ENCODE measurements at places on chromosomes 7 and 10. TPM values are rescaled to one million over a fixed set of nuclear protein-coding genes. Genes with fewer than 3 reads are reported as not detected.
A peak's percentile ranks its signal among the peaks of the same experiment; 100 is the strongest.

DNA sequence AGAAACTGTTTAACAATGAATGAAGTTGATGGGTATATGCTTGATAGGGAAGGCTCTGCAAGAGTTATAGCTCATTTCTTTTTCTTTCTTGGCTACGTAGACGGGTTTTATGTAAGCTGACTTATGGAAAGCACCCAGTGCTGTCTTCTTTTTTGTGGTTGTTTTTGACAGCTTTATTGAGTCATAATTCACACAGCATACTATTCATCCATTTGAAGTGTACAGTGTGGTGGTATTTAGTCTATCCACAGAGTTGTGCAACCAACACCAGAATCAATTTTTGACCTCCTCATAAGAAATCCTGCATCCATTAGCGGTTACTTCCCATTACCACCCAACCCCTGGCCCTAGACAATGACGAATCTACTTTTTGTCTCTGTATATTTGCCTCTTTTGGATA is 240.6 kb upstream of the KIAA1217 start:
- DNase-seq, result peak; percentile 2

DNA sequence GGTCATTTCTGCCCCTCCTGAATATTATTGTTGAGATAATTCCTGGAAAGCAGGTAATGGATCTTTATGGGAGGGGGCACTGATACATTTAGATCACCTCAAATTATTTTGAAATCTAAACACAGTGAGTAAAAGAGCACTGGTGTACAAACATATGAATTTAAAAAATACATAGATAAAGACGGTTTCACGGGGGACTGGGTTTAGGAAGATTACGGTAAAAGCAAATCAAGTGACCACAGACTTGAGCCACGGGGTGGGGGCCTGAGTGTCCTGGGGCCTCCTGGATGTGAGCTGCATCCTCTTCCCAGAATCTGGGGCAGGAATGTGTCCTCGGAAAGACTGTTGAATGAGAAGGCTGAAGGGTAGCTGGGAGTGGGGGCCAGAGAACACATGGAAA is 219.1 kb upstream of the KLF6 start:
- DNase-seq, result no peak

DNA sequence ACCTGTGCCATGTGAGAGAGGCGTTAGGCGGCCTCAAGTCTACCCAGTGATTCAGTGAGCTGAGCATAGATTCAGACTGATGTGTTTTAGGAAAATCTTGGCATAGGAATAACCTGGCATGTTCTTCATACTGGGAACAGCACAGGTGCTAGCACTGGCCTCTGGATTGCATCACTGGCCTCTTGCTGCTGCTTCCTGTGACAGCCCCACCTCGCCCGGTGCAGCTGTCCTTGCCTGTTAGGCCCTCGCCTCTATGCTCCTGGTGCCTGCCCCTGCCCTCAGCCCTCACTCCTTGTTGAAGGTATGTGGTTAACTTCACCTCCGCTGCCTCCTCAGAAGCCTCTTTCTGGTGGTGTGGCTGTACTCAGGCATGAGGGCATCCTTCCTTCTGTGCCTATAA is 46.2 kb downstream of the BLNK start:
- DNase-seq, result no peak

AKR1C4 gene
- total RNA-seq, result not detected

- peak; percentile 60 for DNase-seq
Measured at GRCh38 chr7:24965831-24966708, 13.9 kb downstream of the OSBPL3 start.

ZNF365 gene
- 11.0 TPM for total RNA-seq
